ENCODE measurements at places on chromosomes 13 and 19.

DNA sequence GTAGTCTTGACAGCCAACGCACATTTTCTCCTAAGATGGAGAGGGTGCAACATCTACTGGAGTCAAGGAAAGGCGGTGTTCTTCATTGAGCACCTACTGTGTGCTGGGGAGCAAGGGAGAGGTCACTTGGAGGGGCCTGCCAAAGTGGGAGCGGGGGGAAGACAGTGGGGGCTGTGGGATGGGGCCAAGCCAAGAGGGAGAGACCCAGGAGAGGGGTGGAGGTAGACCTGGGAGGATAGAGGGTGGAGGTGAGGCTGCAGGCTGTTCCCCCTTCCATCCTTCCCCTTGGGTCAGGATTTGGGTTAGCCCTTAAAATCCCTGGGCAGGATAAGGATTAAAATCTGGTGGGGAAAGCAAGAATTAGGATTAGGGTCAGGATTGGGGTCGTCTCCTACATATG lies 1.7 kb upstream of the PLPP2 start:
- no peak for DNase-seq

DNA sequence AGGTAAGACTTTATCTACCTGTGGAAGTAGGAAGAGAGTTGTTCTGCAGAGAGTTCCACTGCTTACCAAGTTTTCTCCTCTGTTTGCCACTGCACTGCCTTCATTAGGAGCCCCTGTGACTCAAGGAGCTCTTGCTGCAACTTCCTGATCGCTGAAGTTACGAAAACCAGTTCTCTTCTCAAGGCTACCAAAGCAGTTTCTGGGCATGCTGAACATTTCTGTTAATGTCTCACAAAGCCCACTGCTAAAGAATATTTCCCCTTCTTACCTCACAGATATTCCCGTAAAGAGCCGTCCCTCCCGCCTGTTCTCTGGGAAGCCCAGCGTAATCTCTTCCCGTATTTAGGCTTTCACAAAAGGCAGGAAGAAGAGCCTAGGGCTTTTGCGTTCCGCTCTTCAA lies 82.6 kb upstream of the OXGR1 start:
- peak; percentile 36 for DNase-seq

GRCh38 chr13:51044023-51044665 lies 66.9 kb downstream of the C13orf42 start:
- DNase-seq: no peak

DNA sequence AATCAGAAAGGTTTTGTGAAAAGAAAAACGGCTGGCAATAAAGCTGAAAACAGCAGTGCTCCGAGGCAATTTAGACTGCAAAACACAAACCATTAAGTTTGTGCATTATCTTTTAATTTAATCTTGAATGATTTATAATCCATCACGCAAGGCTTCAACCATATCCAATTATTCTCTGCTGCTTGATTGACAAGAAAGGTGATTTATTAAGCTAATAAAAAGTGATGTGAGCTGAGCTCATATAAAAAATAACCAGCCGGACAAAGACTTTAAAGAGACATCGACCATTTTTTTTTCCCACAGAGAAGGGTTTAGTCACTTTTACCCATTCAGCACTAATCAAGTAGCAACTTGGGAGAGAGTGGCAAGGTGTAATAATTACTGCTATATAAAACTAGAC lies 33.6 kb downstream of the TSHZ3 start:
- DNase-seq: no peak

DNA sequence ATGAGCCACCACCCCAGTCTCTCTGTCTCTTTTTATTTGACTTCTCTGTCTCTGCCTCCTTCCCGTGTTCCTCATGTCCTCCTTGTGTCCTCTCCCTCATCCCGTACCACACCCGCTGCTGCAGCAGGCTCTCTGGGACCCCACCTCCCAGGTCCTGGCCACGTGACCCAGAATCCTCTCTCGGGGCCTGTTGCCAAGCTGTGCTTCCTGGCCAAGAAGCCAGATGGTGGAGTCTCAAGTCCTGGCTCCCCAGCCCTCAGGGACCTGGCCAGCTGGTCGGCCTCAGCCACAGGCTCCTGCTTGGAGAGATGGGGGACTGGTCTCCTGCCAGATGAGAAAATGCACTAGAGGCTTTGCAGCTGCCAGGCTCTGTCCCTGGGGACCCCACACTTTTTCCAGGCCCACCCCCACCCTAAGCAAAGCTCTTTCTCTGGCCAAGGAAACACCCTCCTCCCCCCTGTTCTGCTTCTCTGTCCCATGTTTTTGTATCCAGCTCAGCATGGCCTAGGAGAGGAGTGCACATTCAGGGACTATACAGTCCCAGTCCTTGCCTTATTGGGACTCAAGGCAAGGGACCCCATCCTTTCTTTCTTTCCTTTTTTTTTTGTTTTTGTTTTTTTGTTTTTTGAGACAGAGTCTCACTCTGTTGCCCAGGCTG lies 34.3 kb upstream of the SHKBP1 start:
- DNase-seq: peak; percentile 62

- no peak for DNase-seq
Observed at GRCh38 chr19:50890422-50891252, 17.4 kb downstream of the KLK2 start.

DNA sequence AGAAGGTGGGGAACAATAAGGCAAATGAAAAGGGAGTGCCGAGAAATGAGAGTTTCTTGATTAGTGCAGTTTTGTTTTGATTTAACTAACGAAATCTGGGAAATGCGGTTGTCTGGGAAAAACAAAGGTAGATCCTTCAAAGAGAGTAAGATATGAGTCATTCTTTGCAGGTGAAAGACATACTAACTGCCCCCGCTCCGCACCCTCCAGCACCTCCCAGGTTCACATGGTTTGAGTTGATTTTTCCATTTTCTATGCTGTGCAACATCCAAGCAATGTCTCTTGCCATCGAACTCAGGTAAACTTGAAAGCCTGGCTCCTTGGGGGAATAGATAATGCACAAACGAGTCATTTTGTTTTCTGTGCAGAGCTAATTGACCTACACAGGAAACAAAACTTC lies 84.1 kb upstream of the KLF12 start:
- no peak for DNase-seq

DNA sequence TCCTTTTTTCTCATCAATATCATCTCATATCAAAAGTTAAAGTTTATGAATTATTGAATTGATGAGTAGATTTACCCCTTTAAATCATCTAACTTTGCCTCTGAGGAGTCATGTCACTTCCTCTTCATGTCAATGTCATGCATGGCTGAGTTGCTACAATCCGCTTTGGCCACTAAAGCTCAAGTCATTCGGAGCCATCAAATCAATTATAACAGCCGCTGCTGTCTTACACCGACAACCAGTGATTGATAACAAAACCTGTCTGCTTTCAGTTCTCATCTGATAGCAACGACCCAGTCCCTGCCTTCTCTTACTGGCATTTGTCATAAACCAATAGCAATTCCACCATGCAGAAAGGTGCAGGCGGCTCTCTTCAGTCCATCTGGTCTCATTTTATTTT lies 429.3 kb downstream of the DIAPH3 start:
- no peak for DNase-seq

DNA sequence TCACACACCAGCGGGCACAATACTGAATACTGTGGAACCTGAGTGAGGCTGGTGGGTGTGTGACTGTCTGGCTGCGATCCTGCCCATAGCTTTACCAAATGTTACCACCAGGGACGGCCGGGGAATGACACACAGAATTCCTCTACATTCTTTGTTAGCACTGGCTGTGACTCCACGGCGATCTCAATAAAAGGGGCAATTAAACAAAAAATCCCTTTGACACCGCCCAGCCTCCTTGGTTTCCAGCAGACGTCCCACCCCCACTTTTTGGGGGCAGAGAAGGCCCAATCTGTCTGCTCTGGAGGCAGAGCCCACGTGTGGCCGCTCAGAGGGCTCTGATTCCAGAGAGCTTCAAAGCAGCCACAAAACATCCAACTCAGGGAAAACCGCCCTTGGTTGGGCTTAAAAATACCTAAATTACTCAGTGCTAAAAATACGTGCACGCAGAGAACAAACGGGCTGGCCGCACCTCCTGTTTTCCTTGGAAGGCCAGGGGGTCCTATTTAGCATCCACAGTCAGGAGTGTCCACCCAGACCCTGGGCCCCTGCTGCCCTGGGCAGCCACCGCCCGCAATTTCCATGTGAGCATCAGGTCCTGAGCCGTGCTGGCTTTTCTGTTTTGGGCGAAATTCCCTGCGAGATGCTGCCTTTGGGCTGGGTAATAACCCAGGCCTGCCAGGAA lies 47.8 kb downstream of the GADD45B start:
- DNase-seq: peak; percentile 42

GRCh38 chr13:106528718-106529414 lies 6.6 kb downstream of the EFNB2 start:
- no peak for DNase-seq

DNA sequence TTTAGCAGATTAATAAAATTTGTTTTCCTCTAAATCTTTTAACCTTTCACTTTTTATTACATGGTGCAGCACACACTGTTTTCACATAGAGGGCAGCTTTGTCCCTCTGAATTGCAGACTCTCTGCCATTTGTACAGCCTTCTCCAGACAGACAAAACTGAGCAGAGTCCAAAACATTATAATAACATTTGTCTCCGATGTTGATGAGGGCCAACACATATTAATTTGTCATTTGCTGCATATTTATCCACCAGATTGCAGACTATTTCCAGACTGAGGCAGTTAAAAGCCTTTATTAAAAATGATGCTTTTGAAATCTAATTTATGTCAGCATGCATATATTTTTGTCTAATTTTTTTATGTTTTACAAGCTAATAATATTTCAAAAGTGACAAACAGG lies 1251.9 kb upstream of the SLC10A2 start:
- DNase-seq: no peak

DNA sequence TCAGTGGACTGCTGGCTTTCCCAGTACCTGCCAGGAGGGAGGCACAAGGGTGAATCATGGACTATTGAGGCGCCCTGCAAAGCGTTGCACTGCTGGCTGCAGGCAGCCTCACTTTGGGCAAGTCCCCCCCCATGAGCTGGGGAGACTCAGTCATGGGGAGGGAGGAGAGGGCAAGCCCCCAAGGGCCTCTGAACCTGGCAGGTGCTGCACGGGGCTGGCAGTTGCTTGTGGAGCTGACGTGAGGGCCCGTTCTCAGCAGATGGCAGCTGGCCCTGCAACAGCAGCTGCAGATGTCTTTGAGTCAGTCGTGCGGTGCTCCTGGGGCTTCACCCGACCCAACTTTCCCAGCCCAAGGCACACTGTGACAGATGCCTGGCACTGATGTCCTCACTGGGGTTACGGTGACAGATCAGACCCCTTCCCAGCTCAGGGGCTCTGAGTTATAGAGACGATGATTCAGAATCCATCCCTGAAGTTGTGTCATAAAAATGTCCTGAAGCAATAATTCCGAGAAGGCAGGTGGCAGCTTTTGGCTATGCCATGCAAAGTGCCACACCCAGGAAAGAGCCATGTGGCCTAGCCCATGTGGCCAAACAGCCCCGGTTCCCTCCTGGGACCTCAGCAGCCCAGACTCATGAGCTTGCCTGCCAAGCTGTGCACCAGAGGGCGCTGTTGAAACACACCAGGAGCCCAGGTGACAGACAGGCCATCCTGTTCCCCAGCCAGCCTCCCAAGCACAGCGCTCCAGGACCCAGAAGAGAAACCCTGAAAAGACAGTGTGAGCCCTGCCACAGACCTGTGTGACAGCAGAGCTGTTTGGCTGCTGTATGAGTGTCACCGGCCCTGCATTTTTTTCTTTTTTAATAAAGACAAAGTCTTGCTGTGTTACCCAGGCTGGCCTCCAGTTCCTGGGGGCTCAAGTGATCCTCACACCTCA lies 53.6 kb upstream of the LDLR start:
- peak; percentile 89 for DNase-seq

DNA sequence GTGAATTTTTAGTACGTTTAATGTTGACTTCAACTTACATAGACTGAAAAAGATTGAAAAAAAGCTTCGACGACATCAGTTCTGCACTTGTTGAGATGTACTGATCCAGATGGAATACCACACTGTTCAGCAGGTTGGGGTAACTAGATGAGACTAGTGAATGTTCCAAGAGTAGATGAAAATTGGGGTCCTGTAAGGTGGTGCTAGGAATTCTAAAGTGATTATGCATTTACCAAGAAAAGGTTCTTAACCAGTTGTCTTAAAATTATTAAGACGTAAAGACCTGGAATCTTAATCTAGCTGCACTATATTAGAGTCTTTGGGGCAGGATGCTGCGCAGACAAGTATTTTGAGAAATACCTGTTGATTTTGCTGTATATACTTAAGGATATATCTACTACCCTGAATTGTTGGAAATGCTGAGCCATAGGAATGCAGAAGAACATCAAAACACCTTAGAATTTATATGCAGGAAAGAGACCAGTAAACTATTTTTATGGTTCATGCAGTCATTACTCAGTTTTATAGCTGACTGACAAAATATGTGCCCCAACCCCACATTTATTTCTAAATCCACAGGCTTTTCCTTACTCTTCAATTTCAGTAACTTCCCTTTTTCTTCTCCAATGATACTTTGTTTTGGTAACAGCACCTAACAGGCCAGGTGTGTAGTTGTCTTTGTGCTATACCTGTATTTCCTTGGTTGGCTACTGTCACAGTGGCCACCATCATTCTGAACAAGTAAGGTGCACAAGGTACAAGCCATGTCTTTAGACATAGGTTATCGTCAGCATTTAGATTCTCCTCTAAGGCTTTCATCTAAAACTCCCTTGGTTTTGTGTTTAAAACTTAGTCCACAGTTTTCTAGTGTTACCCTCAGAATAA lies 8.6 kb downstream of the MIR17HG start:
- DNase-seq: no peak

DNA sequence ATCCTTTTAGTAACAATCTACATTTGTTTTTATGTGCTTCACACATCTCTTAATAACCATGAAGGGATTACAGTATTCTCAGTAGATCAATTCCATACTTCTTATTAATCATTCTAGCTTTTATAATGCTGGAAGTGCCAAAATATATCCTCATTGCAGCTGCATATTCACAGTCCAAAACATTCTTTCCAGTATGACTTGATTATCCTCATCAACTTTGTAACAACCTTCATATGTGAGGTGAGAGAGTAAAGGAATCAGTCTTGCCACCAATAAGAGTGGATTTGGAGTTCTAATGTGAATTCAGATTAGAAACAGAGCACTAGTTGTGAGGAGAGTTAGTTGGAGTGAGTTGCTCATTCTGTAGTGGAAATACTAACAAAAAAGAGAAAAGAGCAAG lies 208.0 kb upstream of the SPRY2 start:
- DNase-seq: no peak

DNA sequence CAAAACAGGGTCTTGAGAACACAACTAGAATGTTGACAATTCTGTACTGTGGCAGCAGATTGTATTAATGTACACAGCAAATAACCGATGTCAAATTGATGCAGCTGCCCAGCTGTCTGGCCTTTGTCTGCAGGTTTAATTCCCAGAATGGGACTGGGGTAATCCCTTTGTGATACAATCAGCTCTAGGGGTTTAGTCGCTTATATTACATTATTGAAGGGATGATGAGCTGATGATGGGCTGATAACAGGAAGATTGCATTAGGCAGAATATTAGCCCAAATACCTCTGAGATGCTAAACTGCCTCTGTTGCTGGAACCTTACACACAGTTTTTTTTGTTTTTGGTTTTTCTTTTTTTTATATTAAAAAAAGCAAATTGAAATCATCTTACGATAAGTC lies 265.0 kb downstream of the RBM26 start:
- no peak for DNase-seq

GRCh38 chr19:16368385-16369305 lies 44.0 kb downstream of the KLF2 start:
- DNase-seq: no peak
